ENCODE measurements at places on chromosomes 6 and 20. TPM values are rescaled to one million over a fixed set of nuclear protein-coding genes. Genes with fewer than 3 reads are reported as not detected.
A peak's percentile ranks its signal among the peaks of the same experiment; 100 is the strongest.

Gene NMBR
- total RNA-seq: not detected

Gene SLPI
- 41.8 TPM for total RNA-seq

Gene TBXT
- total RNA-seq: not detected

Gene TRIM39
- 7.6 TPM for total RNA-seq

GRCh38 chr6:151323791-151324487, 67.4 kb downstream of the ZBTB2 start:
- no peaks in the 10 kb centered on the region for H3K27me3 ChIP-seq
- peak overlapping the region; percentile 64 for H3K27ac ChIP-seq
- H3K4me1 ChIP-seq: peaks cover 8% of the 10 kb centered on the region
- no peak overlapping the region for H3K4me3 ChIP-seq

DNA sequence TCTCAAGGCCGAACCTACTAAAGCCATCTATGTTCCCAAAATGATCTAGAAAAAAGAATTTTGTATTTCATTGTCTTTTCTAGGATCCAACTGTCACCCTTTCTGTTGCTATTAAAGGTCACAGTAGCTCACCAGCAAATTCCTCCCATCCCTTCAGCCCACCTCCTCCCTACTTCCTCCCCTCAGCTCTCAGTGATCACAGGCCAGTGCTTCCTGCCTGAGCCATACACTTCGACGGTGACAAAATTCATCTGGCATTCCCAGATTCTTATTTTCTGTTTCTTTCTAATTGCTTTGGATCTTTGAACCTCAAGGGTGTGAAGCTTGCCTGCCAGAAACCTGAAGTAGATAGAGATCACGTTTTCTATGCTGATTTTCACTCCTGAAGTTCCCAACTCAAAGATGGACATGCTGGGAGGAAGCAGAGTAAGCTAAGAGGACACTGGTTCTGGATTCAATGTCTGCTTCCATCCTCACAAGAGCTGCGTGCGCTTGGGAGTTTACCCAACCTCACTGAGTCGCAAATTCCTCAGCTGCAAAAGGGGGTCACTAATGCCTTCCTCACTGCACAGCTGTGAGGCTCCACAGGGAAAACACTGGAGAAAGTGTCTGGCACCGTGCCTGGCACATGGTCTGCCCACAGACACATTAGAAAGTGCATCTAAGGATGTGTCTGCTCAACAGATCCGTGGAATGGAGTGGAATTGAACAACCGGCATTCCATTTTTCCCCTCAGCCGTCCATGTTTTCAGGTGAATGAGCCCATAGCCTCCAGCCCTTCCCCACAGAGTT, 34.5 kb downstream of the MDGA1 start:
- no peaks in the 10 kb centered on the region for H3K4me1 ChIP-seq
- H3K27ac ChIP-seq: no peak overlapping the region
- H3K36me3 ChIP-seq: no peaks in the 10 kb centered on the region
- no peak for DNase-seq
- H3K4me3 ChIP-seq: no peak overlapping the region

GRCh38 chr20:38673725-38674091, 50.6 kb upstream of the SLC32A1 start:
- H3K4me1 ChIP-seq: peaks cover 3% of the 10 kb centered on the region
- H3K27me3 ChIP-seq: no peaks in the 10 kb centered on the region
- H3K27ac ChIP-seq: no peak overlapping the region

Measured in ovary (tissue), 10 donors.